Skin of body (tissue), 3 donors: ENCODE measurements at places on chromosomes 3 and 15. TPM values are rescaled to one million over a fixed set of nuclear protein-coding genes. Genes with fewer than 3 reads are reported as not detected.

DNA sequence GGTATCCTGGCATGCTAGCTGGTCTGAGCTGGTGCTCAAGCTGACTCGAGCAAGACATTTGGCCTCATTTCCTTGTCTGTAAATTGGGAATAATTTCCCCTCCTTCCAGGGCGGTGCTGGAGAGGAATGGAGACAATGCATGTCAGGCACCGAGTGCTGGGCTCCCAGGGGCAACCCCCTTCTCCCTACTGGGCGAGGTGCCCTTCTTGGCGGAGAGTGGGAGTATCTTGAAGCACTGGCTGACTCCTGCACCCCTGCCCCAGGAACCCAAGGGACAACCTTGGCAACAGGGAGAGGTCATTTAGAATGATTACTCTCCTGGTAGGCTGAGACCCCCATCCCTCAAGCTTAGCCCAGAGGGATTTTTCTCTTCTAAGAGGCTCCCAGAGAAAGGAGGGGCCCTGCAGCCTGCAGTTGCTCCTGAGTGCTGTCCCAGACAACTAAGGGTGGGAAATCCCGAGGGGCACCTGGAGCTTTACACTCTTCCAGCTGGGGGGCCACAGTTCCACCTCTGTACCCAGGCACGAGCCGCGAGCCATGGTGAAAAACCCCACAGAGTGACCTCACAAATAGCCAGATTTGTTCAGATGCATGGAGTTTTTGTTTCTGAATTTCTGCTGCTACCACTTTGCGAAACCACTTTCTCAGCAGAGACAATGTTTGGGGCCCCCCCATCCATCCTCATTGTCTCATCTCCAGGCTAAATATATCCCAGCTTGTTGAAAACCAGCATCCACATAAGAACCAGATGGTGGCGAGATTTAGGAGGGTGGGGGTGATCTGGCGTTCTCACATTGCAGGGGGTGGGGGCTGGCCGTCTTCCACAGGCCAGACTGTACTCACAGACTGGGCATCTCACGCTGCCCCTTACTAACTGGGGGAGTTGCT, 44.8 kb downstream of the ABTB1 start:
- peak; percentile 45 for DNase-seq

DNA sequence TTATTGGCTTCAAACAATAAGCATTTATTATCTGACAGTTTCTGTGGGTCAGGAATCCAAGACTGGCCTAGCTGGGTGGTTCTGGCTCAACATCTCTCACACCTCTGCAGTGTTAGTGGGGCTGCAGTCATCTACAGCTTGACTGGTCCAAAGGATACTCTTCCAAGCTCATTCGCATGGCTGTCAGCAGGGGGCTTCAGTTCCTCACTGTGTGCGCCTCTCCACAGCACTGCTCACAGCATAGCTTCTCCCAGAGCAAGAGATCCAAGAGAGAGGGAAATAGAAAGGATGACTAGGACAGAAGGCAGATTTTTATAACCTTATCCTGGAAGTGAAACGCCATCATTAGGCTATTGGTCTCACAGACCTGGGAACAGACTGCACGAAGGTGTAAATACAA, 64.2 kb downstream of the MAGI1 start:
- no peak for DNase-seq

GRCh38 chr3:127375151-127375930, 87.5 kb upstream of the PRR20G start:
- no peak for DNase-seq

- DNase-seq, result no peak
Measured at GRCh38 chr3:15207836-15208504, 1.9 kb downstream of the CAPN7 start.

DNA sequence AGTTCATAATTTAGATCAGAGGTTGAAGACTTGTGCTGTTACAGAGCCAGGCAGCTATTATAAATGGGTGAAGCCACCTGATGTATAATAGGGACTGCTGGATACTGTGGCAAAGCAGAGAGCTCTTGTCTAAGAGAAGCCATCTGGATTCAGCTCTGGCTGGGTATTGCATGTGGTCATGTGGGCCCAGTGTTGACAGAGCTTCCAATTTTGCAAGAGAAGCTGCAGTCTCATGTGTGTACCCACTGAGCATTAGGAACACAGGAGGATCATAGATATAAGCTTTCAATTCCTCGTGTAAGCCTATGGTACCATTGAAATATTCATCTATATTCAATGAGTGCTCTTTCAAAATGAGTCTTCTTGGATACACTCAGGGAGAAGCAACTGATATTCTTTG, 303.9 kb upstream of the SLCO3A1 start:
- no peak for DNase-seq

DNA sequence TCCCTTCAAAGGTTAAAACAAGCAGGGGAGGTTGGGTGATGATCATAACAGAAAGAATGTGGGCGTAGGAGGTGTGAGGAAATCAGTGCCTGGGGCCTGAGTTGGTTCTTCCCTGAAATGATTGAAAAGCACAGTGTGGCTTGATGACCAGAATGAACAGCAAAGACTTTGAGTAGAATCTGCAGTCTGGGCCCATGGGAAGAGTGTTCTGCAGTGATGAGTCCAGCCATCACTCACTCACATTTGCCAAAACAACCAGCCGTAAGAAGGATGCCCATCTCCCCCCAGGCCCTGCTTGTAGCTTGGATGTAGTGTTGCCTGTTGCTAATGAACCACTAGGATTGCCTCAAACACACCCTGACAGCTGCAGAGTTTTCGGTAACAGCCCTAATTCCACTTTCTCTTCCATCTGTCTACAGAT, 67.9 kb downstream of the VGLL3 start:
- DNase-seq, result peak; percentile 25

DNA sequence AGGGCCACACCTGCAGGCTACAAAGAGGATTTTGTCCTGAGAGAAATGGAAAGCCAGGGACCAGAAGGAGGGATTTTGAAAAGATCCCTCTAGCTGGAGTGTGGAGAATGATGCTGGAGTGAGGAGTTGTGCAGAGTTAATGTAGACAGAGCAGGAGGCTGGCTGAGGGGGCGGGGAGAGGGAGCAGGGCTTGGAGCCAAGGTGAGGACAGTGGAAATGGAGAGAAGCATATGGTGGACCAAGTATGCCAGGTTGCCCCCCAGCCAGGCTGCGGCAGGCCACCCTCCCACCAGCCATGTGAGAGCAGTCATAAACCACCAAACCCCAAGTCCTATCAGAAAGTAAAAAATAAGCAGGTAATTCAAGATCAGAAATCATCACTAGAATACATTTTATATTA, 14.7 kb downstream of the RARRES1 start:
- DNase-seq, result no peak

DNA sequence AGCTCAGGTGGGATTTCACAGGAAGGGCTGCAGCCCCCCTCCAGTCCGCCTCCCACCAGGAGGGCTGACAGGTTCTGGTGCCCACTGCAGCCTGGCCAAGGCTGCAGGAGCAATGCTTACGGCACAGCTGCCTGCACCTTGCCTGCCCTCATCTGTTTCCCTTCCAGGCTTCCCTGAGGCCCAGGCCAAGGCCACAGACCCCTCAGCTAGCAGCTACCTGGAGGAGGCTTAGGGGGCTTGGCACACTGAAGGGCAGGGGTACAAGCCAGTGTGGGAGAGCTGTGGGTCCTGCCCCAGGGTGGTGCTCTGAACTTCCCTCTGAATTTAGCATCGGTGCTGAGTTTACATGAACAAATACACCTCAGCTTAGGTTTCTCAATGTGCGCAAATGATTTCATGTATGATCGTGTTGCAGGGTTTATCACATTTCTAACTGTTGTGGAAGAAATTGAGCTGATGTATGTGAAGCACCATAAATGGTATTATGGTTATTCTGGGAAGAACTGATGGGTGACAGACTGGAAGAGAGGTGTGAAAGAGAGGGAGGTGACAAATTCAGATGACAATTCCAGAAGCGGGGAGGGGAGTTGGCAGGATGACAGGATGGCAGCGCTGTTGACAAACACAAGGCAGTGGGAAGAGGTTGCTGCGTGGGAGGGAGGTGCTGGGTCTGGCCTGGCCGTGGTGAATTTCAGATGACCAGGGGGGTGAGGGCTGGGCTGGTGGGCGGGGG, 6.1 kb downstream of the RHCG start:
- DNase-seq, result no peak

DNA sequence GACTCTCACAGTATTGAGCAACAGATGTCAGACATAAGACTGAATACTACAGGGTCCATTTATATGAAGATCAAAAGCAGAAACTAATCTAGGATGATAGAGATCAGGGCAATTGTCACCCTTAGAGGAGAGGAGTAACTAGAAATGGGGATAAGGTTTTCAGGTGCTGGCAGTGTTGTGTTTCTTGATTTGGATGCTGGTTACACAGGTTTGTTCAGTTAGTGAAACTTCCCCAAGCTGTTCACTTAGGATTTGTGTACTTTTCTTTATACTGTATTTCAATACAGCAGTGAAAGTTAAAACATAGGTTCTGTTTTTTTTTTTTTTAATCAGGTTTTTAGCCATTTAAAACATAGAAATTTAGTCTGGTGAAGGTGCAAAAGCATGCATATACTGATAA, 39.1 kb upstream of the CMTM7 start:
- DNase-seq, result no peak

GRCh38 chr3:67894510-67894909, 240.1 kb upstream of the SUCLG2 start:
- DNase-seq, result no peak

GRCh38 chr15:80170596-80170995, 17.8 kb downstream of the FAH start:
- no peak for DNase-seq

Gene MRPS25
- total RNA-seq, result 19.0 TPM

Gene ROBO1
- 138 TPM for total RNA-seq

Gene STX19
- 4.1 TPM for total RNA-seq

Gene OCA2
- 1.4 TPM for total RNA-seq
